AG10803 (cell line): ENCODE measurements at places on chromosomes 2 and 18.

DNA sequence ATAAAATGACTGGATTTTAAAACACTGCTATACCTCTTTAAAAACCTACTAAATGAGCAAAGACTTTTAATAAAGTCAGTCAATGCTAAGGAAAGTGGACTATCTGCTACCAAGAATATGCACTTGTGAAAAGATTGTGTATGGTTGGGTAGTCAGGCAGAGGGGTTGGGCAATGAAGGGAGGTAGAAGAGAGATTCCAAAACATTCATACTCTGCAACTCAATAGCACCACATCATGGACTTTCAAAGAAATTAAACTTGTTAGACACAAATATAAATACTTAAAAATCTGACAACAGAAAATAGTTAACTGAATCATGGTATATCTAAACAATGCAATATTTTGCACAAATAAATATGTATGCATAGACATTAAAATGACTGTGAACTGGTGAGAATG, 139.9 kb upstream of the MAPRE2 start:
- DNase-seq, result peak; percentile 6

- peak; percentile 64 for DNase-seq
Measured at GRCh38 chr18:54392543-54393023, 34.9 kb downstream of the C18orf54 start.

GRCh38 chr18:63907664-63908063, at the start of gene SERPINB10:
Gene SERPINB10 (plus strand): TSS chr18:63907958. CDS start chr18:63915511, 7,553 bp downstream.
- no peak for DNase-seq

GRCh38 chr18:37380546-37381110, 185.0 kb downstream of the CELF4 start:
- DNase-seq, result no peak

- peak; percentile 65 for DNase-seq
Measured at GRCh38 chr2:161017780-161018470, 142.3 kb upstream of the TANK start.

- peak; percentile 98 for DNase-seq
Measured at GRCh38 chr2:37711308-37711731, 39.9 kb upstream of the CDC42EP3 start.

DNA sequence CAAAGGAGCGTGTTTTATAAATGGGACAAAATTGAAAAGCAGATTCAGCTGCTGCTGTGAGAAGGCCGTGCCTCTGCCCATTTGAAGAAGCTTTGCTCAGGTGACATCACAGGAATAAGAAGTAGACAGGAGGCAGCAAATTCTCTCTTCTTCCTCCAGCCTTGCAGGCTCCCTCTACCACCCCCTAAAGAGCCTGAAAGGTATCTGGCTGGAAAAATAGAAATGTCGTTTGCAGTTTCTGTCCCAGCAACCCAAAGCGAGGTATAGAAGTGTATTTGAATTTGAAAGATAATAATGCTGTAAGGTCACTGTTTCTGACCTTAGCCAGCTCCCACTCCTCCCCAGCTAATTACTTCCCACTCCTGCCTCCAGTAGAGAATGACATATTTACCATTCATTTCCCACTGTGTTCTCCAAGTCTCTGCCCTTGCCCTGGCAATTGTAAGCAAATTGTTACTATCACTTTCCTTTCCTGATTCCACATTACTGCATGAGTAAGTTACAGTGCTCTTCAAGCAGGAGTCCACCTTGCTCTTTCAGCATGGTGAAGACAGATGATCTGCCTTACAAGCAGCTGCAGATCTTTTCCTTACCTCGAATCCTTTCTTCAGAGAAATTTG, 56.8 kb upstream of the RASGRP3 start:
- no peak for DNase-seq

GRCh38 chr2:239734436-239735005, 290.6 kb downstream of the NDUFA10 start:
- no peak for DNase-seq

DNA sequence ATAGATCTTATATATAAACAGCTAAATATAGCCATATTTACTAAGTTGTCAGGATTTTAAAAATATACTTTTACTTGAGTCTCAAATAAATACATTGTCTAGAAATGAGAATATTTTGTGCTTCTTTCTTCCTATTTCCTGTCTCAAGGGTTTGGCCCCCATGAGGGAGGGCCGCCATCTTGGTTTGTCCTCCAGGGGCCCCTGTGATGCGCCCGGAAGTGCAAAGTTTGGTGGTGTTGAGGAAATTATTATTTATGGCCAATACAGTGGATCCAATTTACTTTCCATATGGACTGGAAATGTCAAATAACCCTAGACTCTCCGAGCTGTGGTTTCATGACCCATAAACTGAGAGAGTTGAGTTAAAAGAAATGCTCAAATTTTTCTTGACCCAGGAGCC, 104.7 kb upstream of the OTOS start:
- no peak for DNase-seq

- DNase-seq, result no peak
Measured at GRCh38 chr2:129585760-129586159, 393.7 kb upstream of the RAB6C start.

- peak; percentile 52 for DNase-seq
Measured at GRCh38 chr2:183070942-183071844, 7.4 kb upstream of the DUSP19 start.
